Hematopoietic multipotent progenitor cell treated with erythropoietin and hydrocortisone succinate and interleukin-3 and kit ligand, for 8 days (in vitro differentiated cells): ENCODE measurements at places on chromosomes 1 and 21.
A peak's percentile ranks its signal among the peaks of the same experiment; 100 is the strongest.

- DNase-seq: no peak
Observed at GRCh38 chr1:169574336-169574735, 11.9 kb downstream of the F5 start.

GRCh38 chr1:100543640-100544039 is 5.7 kb downstream of the GPR88 start:
- peak; percentile 52 for DNase-seq

DNA sequence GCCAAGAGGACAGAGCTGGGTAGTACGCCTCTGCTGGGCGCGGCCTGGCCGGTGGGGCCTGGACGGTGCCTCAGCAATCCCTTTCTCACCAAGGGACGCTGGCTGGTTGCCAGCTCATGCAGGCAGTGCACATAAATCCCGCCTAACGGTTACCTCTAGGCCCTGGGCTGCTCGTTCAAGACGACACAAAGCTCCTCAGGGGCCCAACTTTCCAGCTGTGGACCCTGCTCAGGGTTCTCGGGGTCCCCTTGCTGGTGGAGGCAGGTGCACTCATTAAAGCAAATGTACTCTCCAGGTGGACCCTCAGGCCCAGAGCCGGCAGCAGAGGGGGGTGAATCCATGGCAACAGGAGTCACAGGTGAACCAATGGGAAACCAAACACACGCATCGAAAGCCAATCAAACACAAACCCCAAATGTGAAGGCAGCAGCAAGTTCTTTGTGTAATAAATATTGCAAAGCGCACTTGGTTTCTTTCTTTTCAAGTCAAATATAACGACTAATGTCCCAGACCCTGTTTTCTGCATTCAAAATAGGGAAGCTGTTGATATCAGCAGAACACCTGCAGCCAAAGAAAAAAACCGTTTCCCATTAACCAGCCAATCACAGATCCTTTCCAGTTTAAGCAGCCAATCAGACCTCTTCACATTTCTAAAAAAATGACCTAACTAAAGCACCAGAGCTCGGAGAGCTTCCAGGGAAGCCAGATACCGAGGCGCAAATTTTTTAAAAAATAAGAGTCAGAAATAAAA is 26.1 kb upstream of the CLSTN1 start:
- DNase-seq: peak; percentile 74

- peak; percentile 86 for DNase-seq
Observed at GRCh38 chr1:37795340-37796125, 1.9 kb downstream of the MANEAL start.

DNA sequence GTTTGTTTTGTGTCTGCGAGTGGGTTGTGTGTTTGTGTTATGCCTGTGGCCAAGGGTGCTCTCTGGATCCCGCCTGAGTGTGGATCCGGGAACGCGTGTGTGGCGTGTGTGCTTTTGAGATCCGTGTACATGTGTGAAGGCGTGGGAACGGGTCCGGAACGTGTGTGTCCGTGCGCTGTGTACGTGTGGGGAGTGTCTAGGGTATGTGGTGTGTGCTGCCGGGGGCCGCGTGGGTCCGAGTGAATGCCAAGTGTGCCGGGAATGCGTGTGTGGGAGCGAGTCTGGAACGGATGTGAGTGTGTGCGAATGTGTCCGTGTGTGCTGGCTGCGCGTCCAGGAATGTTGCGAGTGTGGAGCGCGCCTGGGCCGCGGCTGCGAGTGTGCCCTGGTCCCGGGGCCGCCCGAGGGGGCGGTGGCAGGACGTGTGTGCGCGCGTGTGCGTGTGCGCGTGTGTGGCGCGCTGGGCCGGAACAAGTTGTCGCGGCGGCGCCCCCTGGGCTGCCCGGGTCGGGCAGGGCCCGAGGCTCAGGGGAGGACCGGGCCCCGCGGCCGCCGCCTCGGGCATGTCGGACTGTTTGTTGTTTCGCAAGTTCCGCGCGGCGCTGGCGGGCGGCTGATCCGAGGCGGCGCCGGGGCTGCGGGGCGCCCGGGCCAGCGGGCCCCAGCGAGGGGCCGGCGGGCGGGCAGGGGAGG is 953 bp downstream of the PTPRU start:
- DNase-seq: no peak

GRCh38 chr1:205716371-205717132 is 33.4 kb downstream of the NUCKS1 start:
- DNase-seq: no peak

DNA sequence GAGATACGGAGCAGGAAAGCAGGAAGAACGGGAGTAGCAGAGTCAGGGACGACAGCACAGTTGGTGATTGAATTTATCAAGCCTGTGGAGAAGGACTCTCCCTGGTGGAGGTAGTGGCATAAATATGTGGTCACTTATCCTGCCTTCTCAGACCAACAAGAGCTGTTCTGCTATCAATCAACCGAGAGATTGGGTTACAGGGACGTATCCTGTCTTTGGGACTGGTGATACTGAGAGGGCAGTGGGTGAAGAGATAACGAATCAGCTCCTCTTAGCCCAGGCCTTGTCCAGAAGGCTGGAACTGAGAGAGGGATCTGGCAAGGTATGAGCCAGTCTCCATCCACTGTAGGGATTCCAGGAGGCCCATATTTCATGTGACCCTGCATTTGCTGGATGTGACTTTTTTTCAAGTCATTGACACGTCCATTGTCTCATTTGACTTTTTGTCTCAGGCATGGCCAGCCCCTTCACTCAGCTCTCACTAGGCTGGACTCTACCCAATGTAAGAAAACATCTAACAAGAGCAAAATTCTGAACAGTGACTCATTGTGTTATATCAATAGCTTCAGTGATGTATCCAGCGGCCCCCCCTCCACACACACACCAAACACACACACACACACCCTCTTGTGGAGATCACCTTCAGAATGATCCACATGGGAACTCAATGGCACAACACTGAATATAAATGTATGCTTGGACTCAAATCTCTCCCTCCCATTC is 11.3 kb downstream of the C1orf116 start:
- DNase-seq: peak; percentile 94

DNA sequence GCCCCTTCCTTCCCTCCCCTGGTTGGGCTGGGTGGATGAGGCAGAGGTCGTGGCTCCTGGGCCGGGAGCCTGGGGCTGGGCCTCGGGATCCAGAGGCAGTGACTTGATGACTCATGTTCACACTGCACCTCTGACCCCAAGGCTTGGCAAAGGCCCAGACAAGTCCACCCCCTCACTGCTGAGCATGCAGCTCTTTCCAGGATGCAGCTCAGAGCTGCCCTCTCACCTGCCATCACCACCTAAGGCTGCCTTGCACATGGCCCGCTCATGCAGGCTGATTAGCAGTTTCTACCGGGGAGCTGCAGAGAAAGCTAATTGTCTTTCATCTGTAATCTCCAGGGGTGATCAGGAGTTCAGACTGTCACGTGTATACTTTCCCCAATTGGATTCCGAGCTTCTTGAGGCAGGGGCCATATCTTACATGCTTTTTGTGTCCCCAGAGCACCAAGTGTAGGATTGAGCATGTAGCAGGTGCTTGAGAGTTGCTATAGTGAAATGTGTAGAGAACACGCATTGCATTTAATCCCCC is 62.1 kb downstream of the LRRN2 start:
- DNase-seq: peak; percentile 8

- no peak for DNase-seq
Observed at GRCh38 chr1:193694741-193695140, 508.3 kb upstream of the B3GALT2 start.

DNA sequence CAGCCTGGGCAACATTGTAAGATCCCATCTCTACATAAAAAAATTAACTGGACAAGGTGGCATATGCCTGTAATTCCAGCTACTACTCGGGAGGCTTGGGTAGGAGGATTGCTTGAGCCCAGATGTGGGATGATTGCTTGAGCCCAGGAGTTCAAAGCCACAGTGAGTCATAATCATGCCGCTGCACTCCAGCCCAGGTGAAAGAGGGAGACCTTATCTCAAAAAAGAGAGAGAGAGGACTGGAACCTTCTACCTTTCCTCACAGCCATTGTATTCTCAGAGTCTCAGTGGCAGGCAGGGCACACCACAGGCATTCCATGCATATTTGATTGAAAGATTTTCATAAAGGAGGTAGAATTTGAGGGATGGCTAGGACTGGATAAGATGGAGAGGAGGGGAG is 78.4 kb downstream of the KIF14 start:
- DNase-seq: no peak
